Colonic mucosa (tissue), 4 donors: ENCODE measurements at places on chromosomes 13 and 19. TPM values are rescaled to one million over a fixed set of nuclear protein-coding genes. Genes with fewer than 3 reads are reported as not detected.
A peak's percentile ranks its signal among the peaks of the same experiment; 100 is the strongest.

DNA sequence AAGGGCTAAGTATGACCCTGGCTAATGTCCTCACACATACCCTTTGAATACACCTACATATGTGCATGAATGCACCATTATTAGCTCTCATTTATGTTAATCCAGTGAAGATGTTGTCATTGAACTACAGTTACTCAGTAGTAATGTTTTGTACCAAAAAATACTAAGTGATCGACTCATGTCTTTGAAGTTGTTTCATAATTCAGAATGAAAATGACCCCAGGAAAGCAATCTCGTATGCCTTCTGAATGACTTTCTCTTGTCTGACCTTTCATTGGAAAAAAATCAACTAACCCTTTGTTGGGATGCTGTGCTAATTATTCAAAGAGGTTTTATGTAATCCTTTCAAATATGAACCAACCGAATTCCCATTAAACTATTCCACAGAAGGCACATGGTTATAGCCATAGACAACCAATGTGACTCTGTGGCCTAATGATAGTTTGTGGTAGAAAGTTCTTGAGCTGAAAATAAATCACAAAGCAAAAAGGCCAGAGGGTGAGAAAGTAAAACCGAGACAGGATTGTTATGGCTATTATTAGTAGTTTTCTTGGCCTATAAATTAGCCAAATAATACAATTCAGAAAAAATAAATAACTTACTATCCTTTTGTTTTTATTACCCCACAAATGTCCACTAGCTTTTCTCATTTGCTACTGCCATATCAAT is 86.8 kb upstream of the STARD13 start:
- DNase-seq: no peak
- H3K4me3 ChIP-seq: no peak overlapping the region
- no peaks in the 10 kb centered on the region for H3K4me1 ChIP-seq
- H3K27ac ChIP-seq: no peak overlapping the region
- H3K36me3 ChIP-seq: no peaks in the 10 kb centered on the region
- H3K27me3 ChIP-seq: no peaks in the 10 kb centered on the region

- H3K27me3 ChIP-seq: no peaks in the 10 kb centered on the region
- H3K4me1 ChIP-seq: peaks cover 5% of the 10 kb centered on the region
- H3K4me3 ChIP-seq: peak overlapping the region; percentile 22
- H3K27ac ChIP-seq: peak overlapping the region; percentile 73
- no peaks in the 10 kb centered on the region for H3K36me3 ChIP-seq
Observed at GRCh38 chr19:872266-872951, 12.9 kb downstream of the CFD start.

Gene FCER2
- 1.3 TPM for total RNA-seq

Gene CEACAM3
- total RNA-seq: 1.1 TPM

DNA sequence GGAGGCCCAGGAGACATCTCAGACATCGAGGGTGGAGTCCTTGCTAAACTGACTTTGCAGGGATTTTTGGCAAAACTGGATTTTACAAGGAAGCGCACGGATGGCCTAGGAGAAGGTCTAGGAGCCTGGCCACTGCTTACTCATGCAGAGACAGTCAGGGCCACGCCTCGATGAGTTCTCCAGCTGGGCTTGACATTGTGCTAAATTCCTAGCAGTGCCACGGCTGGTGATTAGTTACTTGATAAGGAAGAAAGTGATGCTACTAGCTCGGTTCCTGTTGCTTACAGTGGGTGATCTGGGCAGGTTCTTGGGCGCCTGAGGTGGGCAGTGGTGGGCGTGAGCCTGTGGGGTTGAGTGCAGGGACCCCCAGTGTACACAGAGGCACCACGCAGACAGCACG is 143.4 kb downstream of the SOX1 start:
- no peak for DNase-seq
- H3K36me3 ChIP-seq: no peaks in the 10 kb centered on the region
- no peaks in the 10 kb centered on the region for H3K4me1 ChIP-seq
- peaks cover 4% of the 10 kb centered on the region for H3K27me3 ChIP-seq

DNA sequence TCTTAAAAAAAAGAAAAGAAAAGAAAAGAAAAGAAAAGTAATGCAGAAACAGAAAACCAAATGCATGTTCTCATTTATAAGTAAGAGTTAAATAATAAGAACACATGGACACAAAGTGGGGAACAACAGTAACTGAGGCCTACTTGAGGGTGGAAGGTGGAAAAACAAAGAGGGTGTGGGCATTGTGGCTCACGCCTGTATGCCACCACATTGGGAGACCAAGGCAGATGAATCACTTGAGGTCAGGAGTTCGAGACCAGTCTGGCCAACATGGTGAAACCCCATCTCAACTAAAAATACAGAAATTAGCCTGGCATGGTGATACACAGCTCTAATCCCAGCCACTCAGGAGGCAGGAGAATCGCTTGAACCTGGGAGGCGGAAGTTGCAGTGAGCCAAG is 8.1 kb downstream of the ZNF708 start:
- no peak overlapping the region for H3K4me3 ChIP-seq
- H3K27me3 ChIP-seq: no peaks in the 10 kb centered on the region
- no peak overlapping the region for H3K27ac ChIP-seq
- DNase-seq: no peak
- no peaks in the 10 kb centered on the region for H3K4me1 ChIP-seq

DNA sequence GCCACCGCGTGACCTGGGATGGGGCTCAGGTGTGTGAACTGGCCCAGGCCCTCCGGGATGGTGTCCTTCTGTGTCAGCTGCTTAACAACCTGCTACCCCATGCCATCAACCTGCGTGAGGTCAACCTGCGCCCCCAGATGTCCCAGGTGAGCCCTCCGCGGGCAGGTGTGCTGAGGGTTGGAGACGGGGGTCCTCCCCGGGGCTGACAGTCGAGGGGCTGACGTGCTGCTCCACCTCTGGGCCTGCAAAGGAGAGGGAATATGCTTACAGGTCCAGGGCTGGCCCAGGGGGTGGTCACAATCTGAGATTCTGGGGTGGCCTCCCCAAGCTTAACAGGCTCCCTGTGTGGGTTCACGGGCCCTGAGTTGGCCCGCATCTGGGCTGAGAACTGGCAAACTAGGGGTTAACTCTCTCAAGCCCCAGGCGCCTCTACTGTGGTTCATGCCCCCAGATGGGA is 386 bp downstream of the VAV1 start:
- no peaks in the 10 kb centered on the region for H3K27me3 ChIP-seq
- H3K27ac ChIP-seq: peak overlapping the region; percentile 10
- H3K4me1 ChIP-seq: no peaks in the 10 kb centered on the region
- peak overlapping the region; percentile 47 for H3K4me3 ChIP-seq
- no peaks in the 10 kb centered on the region for H3K36me3 ChIP-seq
- no peak for DNase-seq

GRCh38 chr19:45455707-45456499 is 11.9 kb upstream of the FOSB start:
- H3K36me3 ChIP-seq: no peaks in the 10 kb centered on the region
- DNase-seq: peak; percentile 91
- no peak overlapping the region for H3K4me3 ChIP-seq
- peaks cover 8% of the 10 kb centered on the region for H3K4me1 ChIP-seq
- H3K27ac ChIP-seq: peak overlapping the region; percentile 55

- DNase-seq: no peak
- peaks cover 26% of the 10 kb centered on the region for H3K36me3 ChIP-seq
- peak overlapping the region; percentile 87 for H3K27ac ChIP-seq
- no peaks in the 10 kb centered on the region for H3K27me3 ChIP-seq
- no peak overlapping the region for H3K4me3 ChIP-seq
- peaks cover 10% of the 10 kb centered on the region for H3K4me1 ChIP-seq
Observed at GRCh38 chr19:49490287-49491029, 3.0 kb downstream of the RPL13A start.

DNA sequence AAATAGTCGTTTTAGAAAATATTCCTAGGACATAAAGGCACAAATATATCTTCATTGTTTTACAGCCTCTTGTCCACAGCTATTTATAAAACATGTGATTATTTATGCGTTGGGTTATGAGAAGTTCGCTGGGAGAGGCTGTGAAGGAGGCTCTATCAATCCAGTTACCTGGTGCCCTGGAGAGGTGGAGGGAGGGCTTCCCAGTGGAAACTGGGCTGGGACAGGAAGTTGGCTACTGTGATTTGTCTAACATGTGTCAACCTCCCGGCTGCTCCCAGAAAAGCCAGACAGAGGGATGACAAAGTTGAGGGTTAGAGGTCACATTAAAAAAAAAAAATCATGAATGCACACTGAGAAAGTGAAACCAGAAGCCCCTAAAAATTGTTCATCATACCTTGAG is 346.5 kb downstream of the ZNF536 start:
- H3K27me3 ChIP-seq: no peaks in the 10 kb centered on the region
- no peak for DNase-seq
- H3K27ac ChIP-seq: no peak overlapping the region
- no peaks in the 10 kb centered on the region for H3K4me1 ChIP-seq
- peak overlapping the region; percentile 44 for H3K4me3 ChIP-seq

GRCh38 chr13:44605275-44605674 is 29.1 kb upstream of the TSC22D1 start:
- H3K27ac ChIP-seq: no peak overlapping the region
- no peak for DNase-seq
- no peaks in the 10 kb centered on the region for H3K36me3 ChIP-seq
- no peaks in the 10 kb centered on the region for H3K4me1 ChIP-seq
- no peaks in the 10 kb centered on the region for H3K27me3 ChIP-seq

DNA sequence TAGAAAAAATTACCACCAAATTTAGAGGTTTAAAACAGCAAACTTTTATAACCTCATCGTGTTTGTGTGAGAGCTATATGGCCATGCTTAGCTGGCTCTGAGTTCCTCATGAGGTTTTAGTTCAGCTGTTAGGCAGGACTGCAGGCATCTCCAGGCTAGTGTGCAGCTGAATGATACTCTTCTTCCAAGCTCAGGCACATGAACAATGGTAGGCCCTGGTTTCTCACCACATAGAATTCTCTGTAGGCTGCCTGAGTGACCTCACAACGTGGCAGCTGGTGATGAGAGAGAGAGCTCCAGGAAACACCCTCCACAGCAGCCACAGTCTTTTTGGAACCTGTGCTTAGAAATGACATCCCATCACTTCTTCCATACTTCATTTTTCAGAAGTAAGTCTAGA is 540.6 kb upstream of the MIR17HG start:
- no peaks in the 10 kb centered on the region for H3K4me1 ChIP-seq
- H3K27me3 ChIP-seq: no peaks in the 10 kb centered on the region
- no peak overlapping the region for H3K4me3 ChIP-seq

GRCh38 chr19:10762656-10763055 is 44.8 kb downstream of the DNM2 start:
- peak; percentile 88 for DNase-seq
- peaks cover 66% of the 10 kb centered on the region for H3K4me1 ChIP-seq
- H3K27me3 ChIP-seq: no peaks in the 10 kb centered on the region
